ENCODE measurements at places on chromosomes 6 and 20.

DNA sequence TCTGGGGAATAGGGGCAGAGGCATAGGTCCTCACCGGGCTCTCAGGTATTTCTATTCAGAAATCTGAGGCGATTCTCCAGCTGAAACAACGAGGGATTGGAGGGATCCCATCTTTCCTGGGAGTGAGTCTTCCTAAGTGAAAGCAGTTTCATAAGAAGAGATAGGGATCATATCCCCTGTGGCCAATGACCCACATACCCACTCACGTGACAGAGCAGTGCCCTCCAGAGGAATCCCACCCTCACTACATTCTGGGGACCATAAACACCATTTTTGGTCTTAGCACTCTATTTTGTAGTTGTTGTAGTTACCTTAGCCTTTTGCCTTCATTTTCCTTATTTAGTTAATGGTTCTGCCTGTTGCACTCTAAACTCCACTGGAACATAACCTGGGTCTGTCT, 121.1 kb downstream of the GPR63 start:
- DNase-seq = no peak

DNA sequence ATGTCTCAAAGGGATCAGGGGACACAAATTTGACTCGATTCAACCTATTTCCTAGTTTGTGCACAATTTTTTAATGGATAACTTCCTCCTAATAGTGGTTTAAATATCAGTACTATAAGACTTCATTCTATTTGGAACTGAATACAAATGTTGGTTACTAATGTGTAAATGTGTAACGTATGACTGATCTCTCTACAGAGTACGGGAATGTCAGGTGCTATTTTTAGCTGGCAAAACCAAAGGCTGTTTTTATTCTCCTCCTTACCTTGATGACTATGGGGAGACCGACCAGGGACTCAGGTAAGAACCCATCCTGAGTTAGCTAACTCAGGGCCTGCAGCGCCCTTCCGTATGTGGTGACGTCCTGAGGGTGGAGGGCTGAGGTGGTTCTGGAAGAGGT, 33.0 kb downstream of the PRPH2 start:
- DNase-seq = no peak

DNA sequence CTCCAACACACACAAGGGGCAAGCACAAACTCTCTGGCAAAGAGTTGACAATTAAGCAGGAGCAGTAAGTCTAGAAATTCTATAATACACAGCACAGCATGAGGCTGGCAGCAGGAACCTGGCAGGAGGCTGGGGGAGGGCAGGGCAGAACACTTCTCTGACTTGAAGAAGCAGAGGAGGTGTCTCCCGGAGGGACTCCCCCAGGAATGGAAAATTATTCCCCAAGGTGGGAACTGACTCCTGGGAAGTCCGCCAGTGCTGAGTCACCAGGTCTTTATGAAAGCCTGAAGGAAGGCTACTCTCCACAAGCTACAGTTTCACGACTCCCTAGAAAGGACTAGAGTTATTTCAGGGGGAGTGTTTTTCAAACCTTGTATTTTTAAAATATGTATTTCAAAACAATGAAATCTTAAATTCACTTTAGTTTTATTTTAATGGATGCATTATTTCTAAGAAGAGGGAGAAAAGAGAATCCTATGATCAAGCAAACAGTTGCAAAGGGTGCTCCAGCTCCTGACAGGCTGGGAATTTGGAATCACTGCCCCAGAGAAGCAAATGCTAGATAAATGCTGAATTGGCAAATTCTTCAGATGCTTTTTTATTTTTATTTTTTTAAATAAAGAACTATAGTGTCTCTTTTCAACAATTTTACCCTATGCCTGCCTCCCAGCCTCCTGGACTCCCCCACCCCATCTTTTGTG, 192.8 kb downstream of the LY86 start:
- no peak for DNase-seq

DNA sequence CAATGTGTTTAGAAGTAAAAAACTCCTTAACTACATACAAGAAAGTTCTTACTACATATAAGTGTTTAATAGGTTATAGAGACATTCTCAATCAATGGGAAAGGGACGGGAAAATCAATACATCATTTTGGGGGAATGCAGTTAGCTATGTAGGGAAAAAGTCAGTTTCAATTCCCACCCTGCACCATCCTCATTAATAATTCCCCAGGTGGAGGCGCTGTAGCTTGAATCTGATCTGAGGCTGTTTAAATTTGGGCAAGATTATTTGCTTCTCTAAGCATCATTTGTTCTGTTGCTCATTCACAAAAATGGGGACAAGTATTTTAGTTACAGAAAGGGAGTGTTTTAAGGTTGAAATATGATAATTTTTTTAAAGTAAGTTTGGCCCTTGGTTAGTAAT, 19.1 kb downstream of the OLIG3 start:
- no peak for DNase-seq

GRCh38 chr20:2867081-2867864, 6.0 kb upstream of the PTPRA start:
- DNase-seq = no peak

- no peak for DNase-seq
Measured at GRCh38 chr6:157570104-157570503, 189.1 kb downstream of the ZDHHC14 start.

- DNase-seq = no peak
Measured at GRCh38 chr6:142550310-142551063, 248.7 kb downstream of the ADGRG6 start.

DNA sequence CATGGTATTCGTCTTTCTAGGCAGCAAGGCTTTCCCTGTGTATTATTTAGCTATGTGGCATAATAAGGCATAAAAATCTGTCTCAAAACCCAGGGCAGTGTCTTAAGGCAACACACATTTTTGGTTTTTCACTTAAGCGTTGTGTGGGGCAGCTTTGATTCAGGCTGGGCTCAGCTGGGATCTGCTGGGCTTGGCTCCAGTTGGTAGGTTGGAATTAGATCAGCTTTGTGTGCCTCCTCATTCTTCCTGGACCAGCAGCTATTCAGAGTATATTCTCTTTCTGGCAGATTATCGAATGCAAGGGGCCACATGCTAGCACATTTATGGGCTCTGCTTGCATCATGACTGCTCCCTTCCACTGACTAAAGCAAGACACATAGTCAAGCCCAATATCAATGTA, 487.9 kb downstream of the RFPL4B start:
- DNase-seq = no peak

DNA sequence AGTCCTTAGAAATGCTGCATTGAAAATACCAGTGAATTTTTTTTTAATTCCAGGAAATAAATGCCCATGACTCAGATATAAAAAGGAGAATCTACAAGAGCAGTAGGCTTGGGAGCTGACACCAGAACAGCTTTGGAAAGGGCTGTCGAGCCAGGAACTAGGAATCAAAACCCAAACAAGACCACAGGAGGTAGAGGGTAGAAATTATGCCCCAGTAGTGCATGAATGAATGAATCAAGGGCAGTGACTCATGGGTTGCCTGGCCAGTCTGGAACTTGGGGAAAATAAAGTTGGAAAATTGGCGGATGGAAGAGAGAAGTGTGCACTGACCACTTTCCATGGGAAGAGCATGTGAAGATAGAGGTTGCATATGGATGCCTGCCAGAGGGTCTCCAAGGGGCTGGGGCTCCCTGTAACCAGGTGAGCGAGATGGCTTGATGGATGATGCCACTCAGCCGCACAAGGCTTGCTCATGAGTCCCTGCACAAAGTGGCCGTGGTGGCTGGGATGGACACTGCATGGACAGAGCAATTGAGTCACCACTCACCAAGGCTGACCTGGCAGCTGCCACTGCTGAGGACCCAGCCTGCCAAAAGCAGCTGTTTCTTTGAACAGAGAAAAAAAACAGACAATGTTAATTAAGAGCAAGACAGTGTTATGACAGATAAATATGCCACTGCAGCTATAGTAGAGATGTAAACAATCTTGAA, 15.2 kb upstream of the MCCD1 start:
- DNase-seq = no peak

DNA sequence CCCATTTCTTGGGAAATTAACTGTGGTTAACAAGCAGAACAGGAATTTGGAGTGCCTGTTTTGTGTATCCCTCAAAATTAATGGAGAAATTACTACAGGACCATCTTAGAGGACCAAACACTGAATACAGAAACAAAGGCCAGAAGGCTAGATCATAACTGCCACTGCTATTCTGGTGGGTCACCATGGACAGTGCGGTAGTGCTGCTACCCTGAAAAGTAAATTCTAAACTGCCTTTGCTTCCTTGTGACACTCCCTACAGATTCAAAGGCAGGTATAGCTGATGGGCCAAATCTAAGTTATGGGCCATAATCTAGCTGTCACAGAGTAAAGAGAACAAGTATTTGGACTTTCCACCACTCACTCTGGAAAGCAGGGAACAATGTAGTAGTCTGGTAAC, 575.8 kb upstream of the ADGRB3 start:
- DNase-seq = no peak

DNA sequence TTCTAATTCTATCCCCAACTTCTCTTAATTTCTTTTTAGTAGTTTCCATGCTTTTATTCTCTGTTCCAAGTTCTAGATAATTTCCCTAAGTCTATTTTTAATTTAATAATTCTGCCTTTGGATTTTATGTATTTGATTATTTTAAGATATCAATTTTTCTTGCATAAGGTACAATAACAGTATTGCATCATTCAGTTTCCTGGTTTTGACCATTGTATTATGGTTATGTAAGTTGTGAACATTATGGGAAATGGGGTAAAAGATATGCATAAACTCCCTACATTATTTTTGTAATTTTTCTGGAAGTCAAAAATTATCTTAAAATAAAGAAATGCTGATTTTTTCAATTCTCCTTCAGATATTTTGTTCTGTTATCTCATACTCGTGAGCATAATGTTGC, 21.1 kb upstream of the CENPW start:
- no peak for DNase-seq

- DNase-seq = no peak
Measured at GRCh38 chr20:35870541-35871258, 83.6 kb downstream of the SCAND1 start.

- DNase-seq = no peak
Measured at GRCh38 chr6:38527371-38527770, 112.4 kb downstream of the BTBD9 start.

- DNase-seq = no peak
Measured at GRCh38 chr6:166078294-166078693, 89.4 kb downstream of the TBXT start.

GRCh38 chr6:36347621-36348020, 10.9 kb upstream of the BNIP5 start:
- DNase-seq = no peak

DNA sequence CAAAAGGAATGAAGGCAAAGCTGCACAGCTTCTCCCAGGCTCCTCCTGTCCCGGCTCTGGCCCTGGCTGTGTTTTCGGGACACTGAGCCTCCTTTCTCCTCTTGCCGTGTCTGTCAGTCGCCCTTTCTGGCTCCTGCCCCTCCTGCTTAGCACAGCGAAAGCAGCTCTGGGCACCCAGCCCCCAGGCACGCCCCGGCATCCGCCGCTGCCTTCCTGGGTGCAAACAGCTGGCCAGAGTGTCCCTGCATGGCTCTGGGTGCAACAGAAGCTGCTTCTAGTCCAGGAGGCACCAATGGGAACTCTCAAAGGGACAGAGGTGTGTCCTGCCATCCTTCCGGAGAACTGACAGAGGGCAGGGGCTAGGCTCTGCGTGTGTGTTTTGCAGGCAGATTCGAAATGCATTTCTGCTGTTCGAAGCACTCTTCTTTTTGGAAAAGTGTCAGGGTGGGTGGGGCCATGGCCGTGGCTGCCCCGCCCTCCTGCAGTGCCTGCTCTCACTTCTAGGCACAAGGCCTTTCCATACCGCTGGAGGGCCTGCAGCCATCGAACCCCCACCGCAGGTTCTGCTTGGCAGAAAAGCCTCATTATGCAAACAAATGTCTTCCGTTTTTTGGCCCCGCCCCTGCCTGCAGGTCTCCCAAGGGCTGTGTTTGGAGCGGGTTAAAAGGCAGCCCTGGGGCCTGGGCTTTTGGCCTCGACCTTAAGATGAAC, 15.5 kb downstream of the COL9A3 start:
- DNase-seq = no peak
